ENCODE measurements at places on chromosomes 5 and 9.

DNA sequence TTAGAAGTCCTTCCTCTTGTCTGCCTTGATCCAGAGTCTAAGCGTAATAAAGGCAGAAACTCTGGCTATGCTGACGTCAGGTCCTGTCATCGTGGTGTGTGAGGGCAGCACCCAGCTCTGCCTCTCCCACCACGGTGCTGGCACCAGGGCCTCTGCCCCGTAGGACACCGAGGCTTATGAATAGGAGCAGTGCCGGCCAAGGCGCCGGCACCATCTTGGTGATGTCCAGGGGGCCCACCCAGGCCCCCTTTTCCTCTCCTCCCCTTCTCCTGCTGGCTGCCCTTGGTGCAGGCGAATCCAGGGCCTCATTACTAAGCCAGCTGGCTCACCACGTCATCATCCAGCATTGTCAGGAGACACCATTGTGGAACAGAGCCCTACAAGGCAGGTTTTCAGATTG, 252.3 kb downstream of the FANCC start:
- no peak for DNase-seq

DNA sequence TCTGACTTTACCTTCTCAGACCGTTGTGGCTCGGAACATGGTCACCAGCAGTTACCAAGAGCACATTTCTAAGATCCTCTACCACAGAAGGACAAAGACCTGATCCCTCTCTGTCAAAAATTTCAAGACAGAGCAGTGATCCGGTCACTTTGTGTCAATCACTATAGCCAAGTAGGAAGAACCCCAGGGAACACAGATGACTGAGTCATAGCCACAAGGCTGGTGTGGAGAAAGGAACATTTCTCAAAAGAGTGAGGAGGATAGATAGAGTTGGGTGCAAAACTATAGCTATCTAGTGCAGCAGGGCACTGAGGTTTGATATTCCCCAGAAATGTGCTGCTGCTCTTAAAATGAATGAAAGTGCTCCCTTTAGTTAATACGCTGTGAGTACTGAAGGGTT, 130.7 kb upstream of the SMIM23 start:
- DNase-seq, result no peak

DNA sequence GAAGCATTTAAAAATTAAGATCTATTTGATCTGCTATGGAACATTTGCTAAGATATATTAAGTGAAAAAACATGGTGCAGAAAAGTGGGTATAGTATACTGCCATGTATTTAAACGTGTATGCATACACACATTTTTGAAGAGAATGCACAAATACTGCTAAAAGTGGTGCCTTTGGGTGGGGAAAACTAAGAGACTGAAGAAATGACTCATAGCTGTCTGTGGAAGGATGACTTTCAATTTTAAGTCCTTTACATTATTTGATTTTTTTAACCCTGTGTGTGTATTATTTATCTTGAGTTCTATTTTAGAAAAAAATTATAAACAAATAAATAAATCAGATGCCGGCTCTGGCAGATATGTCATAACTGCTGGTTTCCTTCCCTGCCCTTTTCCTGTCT, 120.7 kb upstream of the SLIT3 start:
- DNase-seq, result no peak

DNA sequence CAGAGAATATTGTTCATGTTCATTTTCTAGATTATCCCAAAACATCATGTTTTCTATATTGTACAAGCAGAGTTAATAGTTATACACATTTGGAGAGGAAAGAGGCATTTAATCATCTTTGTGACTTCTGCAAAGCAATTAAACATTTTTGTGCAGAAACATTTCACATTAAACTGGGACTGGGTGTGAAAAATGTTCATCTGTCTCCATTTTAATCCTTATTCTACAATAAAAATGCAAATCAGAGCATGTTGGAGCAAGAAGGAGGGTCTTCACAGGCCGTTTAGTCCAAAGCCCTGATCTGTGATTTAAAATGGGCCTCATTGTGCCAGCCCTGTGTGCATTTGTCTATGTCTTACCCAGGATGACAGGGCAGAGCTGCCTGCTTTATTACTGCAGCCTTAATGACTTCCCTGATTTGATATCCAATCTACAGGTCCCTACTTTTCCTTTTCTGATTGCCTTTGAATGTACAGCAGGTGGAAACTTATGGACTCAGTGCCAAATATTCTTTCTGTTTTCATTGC, 183.5 kb downstream of the CAVIN4 start:
- DNase-seq, result no peak

DNA sequence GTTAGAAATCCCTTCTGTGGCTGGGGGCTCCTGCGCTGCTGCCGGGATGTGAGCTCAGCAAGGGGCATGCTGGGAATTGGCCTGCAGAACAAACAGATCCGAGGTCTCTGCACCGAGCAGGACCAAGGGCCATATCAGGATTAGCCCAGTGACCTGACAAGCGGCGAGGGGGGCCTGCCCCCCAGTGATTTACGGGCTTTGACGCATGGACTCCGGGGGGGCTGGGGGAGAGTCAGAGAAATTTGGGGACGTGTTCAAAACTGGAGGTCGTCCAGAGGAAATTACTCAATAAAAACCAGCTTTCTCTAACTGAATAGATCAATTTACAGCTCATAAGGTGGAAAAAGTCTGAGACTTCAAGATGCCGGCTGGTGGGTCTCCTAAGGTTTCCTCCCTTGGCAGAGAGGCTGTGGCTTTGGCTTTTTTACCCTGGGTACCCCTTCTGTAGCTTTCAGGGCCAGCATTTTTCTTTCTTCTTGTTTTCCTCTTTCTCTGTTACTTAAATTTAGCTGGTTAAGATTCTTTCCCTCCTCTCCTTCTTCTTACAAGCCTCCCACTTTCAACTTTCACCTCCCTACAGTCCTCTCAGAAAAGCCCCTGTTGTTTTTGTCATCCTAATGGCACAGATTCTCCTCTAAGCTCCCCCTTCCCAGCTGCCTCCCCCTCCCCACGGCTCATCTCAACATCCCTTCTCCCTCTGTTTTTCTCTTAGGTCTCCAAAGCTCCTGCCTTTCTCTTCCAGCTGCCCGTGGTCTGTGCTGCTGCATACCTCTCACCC, 551.0 kb downstream of the CCDC171 start:
- no peak for DNase-seq

- no peak for DNase-seq
These were observed 513.7 kb upstream of the PTGER4 start for GRCh38 chr5:40165789-40166728.

- DNase-seq, result no peak
These were observed 95.4 kb downstream of the TLE4 start for GRCh38 chr9:79667120-79667519.

DNA sequence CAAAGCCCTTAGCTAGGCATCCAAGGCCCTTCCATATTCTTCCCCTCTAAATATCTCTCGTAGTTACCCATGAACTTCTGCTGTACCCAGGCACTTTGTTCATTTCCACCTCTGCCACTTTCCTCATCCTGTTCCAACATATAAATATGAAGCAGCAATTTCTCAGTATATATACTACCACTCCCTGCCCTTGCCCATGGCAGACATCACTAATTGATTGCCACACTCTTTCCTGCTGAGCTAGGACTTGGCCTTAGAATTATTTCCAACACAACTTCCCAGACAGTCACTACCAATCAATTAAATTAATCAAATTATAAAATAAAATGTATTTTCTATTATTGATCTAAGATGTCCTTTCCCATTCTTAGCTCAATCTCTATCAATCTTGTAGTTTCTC, 8.5 kb downstream of the INSYN2B start:
- DNase-seq, result no peak

DNA sequence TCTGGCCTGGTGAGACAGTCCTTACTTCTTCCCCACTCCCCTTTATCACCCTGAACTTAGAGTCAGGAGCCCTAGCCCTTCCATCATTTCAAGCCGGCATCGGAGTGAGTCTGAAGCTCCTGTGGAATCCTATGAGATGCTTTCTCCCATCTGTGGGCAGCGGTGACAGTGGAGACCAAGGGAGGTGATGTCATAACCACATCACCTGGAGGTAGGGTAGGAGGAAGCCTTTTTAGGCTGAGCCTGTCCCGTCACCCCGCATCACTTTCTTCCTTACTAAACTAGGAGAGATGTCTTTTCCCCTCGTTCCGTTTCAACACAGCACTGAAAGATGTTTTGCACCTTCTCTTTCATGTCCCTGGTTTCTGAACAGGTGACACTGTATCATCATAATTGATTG, 124.1 kb upstream of the WWC1 start:
- no peak for DNase-seq

DNA sequence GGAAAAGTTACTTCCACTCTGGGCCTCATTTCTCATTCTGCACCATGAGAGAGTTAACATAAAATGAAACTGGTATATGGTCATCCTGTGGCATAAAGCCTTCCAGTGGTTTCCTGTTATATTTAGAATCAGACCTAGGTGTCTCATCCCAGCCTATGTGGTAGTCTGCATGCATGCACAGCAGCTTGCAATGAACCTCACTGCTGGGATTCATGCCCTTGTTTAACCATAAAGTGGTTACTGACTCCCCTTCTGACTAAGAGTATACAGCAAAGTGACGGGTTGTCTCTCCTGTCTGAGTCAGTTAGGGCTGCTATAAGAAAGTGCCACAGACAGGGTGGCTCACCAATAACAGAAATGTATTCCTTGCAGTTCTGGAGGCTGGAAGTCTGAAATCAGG, 14.7 kb upstream of the TDRD7 start:
- no peak for DNase-seq

DNA sequence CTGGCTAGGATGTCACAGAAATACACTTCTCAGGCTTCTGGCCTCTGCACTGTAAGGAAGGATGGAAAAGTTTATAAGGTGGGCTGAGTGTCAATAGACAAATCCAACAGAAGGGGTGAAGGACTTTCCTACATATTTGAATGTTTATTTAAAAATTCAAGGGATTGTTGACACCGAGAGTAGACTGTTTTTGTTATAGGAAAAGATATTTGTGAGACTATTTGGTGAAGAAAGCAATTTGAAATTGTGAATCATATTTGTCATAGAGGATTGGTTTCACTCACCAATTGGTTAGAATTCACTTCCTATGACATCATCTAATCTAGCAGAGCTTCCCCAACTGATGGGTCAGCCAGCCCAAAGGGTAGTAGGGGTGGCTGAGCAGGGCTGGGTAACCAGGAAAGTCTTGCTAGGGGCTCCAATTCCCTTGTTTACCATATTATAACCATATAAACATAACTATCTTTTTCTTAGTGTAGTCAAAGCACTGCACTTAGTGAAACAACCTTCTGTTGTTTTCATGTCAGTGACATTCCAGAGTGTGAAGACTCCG, 14.9 kb upstream of the MEGF10 start:
- DNase-seq, result no peak

DNA sequence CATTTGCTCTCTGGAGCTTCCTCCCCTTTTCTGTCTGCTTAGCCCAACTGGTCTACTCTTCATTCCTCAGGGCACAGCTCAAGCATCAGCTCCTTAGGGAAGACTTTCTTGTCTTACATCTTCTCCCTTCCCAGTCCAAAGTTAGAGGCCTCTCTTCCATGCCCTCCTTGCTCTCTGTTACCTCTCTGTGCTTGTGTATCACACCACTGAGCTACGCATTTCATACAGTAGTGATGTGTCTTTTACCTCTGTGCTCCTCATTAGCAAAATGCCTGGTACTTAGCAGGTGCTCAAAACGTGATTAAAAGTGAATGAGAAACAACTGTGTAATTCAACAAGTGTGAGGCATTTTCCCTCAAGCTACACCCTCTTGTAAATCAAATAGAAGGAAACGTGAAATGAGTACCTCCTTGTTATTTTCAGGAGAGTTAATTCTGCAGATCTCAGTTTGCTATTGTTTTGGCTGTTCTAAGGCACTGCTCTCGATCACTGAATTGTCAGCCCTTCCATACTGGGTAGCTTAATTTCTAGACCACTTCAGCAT, 39.0 kb downstream of the ERAP1 start:
- DNase-seq, result no peak

DNA sequence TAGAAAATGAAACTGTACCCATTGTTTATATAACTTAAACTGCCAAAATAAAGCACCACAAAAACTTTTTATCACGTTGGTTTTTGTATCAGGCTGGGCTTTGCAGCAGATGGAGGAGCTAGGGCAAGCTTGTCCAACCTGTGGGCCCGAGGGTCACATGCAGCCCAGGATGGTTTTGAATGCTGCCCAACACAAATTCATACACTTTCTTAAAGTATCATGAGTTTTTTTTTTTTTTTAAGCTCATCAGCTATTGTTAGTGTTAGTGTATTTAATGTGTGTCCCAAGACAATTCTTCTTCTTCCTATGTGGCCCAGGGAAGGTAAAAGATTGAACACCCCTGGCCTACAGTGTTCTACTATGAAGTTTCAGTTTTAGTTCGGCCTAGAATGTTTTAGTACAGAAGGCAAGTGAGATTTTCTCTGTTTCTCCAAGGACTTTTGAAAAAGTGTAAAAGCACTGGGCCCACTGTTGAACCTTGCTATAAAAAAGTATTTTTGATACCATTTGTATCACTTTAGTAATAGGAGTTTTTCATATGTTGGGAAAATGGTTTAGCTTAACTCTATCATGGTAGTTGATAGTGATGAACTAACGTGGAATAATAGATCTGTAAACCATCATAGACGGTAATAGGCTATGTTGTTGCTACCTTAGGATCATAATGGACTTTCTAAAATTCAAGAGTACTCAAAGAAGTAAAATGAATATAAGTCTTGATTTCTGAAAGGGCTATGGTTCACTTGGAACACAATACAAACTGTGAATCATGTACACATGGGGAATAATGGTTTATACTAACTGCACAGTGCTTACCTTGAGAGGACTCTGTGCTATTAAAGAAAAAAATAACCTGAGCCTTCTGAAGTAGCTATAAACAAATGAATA, 2.9 kb downstream of the CDKN2A start:
- DNase-seq, result no peak

GRCh38 chr5:84382363-84383295, 2.1 kb downstream of the EDIL3 start:
- DNase-seq, result no peak

DNA sequence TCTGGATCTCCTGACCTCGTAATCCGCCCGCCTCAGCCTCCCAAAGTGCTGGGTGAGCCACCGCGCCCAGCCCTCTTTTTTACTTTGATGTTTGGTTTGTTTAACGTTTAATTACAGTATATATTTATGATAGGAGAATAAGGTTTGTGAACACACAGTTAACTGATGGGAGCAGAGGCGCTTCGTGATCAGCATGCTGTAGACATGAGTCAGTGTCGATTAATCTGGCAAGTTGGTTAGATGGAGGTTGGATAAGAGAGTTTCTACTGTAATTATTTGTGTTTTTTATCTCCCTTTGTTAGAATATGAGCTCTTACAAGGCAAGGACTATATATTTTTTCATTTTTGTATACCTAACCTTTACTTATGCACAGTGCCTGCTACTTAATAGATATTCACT, 14.3 kb downstream of the ATG10 start:
- no peak for DNase-seq

GRCh38 chr9:133403766-133404453, 13.9 kb downstream of the REXO4 start:
- DNase-seq, result peak; percentile 46

GRCh38 chr9:21883642-21884041, 81.2 kb downstream of the MTAP start:
- no peak for DNase-seq

- no peak for DNase-seq
These were observed 6.2 kb downstream of the DMRT3 start for GRCh38 chr9:982394-983230.

GRCh38 chr9:128382261-128382660, 11.1 kb downstream of the URM1 start:
- no peak for DNase-seq

Data from stimulated activated CD4-positive, alpha-beta T cell treated with anti-CD3 and anti-CD28 coated beads, TNF-alpha, amount 100 ng/mL, for 1 hour (primary cell).